ENCODE measurements at places on chromosomes 4 and X.

GRCh38 chr4:159416073-159416472 lies 313.2 kb downstream of the RAPGEF2 start:
- no peak for DNase-seq

DNA sequence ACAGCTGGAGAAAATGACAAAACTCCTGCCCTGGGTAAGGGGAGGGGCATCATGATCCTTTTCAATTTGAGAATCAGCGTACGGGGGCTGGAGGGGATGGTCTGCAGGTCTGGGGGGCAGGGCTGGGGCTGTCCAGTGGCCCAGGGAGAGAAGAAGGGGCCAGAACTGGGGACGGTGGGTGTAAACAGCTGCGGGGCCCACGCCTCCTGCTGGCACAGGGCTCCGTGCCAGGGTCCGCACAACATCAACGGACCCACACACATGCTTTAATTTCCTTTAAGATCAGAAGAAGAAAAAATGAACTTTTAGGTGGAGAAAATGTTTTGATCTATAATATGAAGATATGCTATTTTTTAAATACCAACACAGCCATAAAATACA lies 52.1 kb downstream of the PSAPL1 start:
- no peak for DNase-seq

GRCh38 chr4:173990869-173991210 lies 292.6 kb downstream of the FBXO8 start:
- no peak for DNase-seq

GRCh38 chrX:2732076-2732475 lies 19.8 kb upstream of the XG start:
- DNase-seq, result no peak

GRCh38 chr4:177367336-177367735 lies 57.7 kb downstream of the NEIL3 start:
- peak; percentile 9 for DNase-seq
